ENCODE measurements at places on chromosomes 1 and 21.

- DNase-seq = no peak
These were observed 57.8 kb upstream of the TARBP1 start for GRCh38 chr1:234536741-234537140.

DNA sequence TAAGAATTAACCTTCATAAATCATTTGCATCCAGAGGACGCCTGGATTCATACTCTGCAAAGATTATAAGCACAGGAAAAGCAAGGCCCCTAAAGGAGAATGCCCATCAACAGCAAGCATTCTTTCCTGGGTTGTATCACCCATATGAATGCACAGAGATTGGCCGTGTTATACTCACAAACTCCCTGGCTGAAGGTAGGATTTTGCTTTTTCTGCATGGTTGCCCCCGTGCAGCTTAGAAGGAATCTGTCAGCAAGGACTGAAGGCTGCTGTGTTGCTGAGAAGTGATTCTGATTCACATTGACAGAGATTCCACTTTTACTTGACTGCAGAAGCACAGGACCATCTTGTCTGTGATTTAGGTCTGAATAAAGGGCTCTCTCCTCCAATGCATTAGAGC is 283.0 kb downstream of the LRRIQ3 start:
- no peak for DNase-seq

DNA sequence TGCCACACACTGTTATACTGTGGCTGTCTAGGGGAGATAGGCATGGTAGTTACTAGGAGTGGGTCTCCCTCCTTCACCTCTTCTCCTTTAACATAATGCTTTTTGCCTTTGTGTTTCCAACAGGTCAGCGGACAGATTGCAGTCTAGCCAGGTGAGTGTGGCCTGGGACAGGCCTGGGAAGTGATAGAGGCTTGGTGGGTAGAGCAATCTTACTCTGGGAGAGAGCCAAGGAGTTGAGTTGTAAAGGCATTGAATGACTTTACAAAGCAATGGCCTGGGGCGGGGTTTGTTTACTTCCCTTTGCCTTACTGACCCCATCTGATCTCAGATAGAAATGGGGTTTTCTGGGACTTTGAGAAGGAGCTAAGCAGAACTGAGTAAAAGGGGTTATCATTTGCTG is 51.0 kb upstream of the IKBKE start:
- DNase-seq = no peak

- no peak for DNase-seq
These were observed 63.1 kb downstream of the TMPRSS15 start for GRCh38 chr21:18340387-18340942.

- DNase-seq = no peak
These were observed 31.9 kb upstream of the LRRC3 start for GRCh38 chr21:44423312-44423821.

GRCh38 chr1:116529199-116529631 is 41.6 kb downstream of the CD58 start:
- DNase-seq = no peak

DNA sequence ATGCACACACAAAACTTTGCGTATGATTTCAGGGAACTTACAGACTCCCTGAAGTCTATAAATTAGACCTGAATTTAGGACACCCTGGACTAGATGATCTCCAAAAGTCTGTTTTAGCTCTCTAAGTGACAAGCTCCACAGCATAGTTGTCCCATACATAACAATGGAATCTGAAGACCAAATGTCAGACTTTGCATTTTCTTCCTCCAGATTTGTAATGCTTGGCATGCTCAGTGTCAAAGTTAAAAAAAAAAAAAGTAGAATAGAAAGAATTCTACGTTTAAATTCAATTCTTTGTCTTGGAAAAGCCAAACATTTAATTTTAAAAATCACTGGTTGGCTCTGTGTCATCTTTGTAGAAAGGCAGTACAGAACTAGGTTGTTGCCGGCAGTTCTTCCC is 66.7 kb downstream of the OLFML2B start:
- no peak for DNase-seq

Data from CD4-positive, alpha-beta T cell treated with Interleukin-17A for 4 hours (primary cell).